ENCODE measurements at places on chromosomes 2 and 18. TPM values are rescaled to one million over a fixed set of nuclear protein-coding genes. Genes with fewer than 3 reads are reported as not detected.

HSPD1 gene
- total RNA-seq: 398 TPM

ST6GAL2 gene
- not detected for total RNA-seq

FEV gene
- total RNA-seq: not detected

KLHL41 gene
- total RNA-seq: 0.57 TPM

AGXT gene
- total RNA-seq: not detected

POTEJ gene
- total RNA-seq: not detected

XIRP2 gene
- total RNA-seq: not detected

FAM136A gene
- 33.6 TPM for total RNA-seq

SLC8A1 gene
- 74.1 TPM for total RNA-seq

SERPINB4 gene
- total RNA-seq: not detected

HJURP gene
- 16.0 TPM for total RNA-seq

KRTCAP3 gene
- total RNA-seq: 0.37 TPM

ZSCAN30 gene
- 12.8 TPM for total RNA-seq

ALLC gene
- total RNA-seq: not detected

DUSP19 gene
- total RNA-seq: 2.7 TPM

PPP1R1C gene
- not detected for total RNA-seq

GALR1 gene
- not detected for total RNA-seq

SCG2 gene
- 0.37 TPM for total RNA-seq

GULP1 gene
- total RNA-seq: 34.2 TPM

CLEC4F gene
- total RNA-seq: not detected

CRYGD gene
- total RNA-seq: not detected

AFTPH gene
- total RNA-seq: 14.7 TPM

SCN7A gene
- not detected for total RNA-seq

COL6A3 gene
- 445 TPM for total RNA-seq

ANTXR1 gene
- 98.0 TPM for total RNA-seq

DSC3 gene
- total RNA-seq: not detected

SPRED2 gene
- total RNA-seq: 32.6 TPM

SLC4A3 gene
- total RNA-seq: 9.2 TPM

GAREM1 gene
- 0.09 TPM for total RNA-seq

SLC5A7 gene
- not detected for total RNA-seq

PAX8 gene
- 0.78 TPM for total RNA-seq

AKAIN1 gene
- total RNA-seq: not detected

LANCL1 gene
- 41.3 TPM for total RNA-seq

CYRIA gene
- not detected for total RNA-seq

Data from HFFc6 (cell line).